ENCODE measurements at places on chromosomes 1 and 21.

- DNase-seq, result no peak
Measured at GRCh38 chr1:91689641-91690481, 189.2 kb downstream of the CDC7 start.

- peak; percentile 50 for DNase-seq
Measured at GRCh38 chr1:153533689-153534201, 2.0 kb downstream of the S100A6 start.

DNA sequence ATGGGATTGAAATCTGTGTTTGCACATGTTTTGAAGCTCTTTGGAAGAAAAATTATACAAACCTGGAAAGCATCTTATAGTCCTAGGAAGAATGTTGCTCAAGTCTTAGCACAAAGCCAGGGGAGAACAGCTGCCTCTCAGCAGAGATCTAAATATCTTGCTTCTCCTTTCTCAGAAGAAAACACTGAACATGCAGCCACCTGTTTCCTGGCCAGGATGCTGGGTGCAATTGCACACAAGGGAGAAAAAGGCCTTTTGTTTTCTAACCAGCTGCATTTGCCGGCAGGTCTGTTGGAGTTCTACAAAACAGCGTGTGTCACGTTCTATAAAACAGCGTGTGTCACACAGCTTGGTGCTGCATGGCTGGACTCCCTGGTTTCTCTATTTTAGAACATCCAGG is 259.6 kb upstream of the PLD5 start:
- DNase-seq, result no peak

DNA sequence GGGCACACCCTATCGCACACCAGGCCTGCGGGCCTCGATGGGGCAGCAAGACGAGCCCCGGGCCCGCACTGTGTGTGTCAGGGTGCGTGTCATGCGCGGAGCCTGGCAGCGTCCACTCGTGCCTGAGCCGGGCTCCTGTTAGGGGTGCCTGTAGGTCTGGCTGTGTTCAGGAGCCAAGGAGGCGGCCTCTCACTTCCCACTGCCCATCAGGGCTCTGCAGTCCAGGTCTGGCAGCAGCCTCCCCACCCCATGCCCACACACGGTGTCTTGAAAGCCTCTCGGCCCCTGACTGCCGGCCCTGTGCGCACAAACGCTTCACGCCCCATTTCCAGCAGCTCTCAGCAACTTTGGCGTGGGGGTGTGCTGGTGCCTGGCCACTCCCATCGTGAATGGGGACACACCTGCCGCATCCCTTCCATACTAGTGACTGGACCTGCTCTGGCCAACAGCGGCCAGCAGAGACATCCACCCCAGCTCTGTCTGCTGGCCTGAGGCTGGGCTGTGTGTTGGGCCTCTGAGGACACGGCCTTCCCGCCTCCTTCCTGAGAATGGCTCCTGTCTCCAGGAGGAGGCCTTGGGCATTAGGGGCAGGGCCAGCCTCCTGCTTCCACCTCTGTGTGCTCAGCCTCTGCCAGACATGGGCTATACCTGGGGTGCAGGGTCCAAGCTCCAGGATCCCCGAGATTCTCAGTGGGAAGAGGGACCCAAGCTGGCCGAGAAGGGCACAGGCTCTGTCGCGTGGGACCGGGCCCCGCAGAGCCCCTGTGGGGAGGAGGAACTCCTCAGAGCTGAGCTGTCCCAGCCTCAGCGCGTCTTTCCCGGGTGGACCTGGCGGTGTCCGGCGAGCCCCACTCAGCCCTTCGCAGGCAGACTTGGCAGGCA is 41.8 kb upstream of the ACTRT2 start:
- no peak for DNase-seq

GRCh38 chr1:55958498-55958897 is 620.9 kb downstream of the PLPP3 start:
- peak; percentile 32 for DNase-seq

DNA sequence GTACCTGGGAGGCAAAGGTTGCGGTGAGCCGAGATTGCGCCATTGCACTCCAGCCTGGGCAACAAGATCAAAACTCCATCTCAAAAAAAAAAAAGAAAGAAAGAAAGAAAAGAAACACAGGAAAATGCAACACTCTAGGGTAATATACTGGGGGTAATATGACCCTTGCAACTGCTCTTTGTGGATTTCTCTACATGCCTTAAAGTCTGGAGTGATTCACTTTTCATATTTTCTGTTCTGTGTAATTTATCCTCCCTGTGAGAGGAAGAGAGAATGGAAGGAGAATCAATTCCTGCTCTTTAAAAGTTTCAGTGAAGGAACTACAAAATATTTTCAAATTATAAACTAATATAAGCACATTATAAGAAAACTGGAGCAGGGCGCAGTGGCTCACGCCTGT is 22.7 kb downstream of the RIT1 start:
- DNase-seq, result no peak

DNA sequence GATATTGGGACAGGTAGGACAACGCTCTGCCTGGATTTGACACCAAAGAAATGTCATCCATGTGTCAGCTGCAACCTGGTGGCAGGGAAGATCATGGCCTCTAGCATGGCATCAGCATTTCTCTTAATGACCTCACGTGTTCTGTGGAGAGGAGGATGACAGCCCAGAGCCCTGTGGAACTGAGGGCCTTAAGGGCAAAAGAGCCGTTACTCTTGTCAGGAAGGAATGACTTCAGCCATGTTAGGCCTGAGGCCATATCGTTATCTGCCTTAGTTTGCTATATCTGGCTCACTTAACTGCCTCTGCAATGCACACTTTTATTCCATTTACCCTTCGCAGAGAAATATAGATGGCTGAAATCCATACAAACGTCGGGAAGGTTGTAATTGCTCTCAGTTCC is 83.2 kb upstream of the PBX1 start:
- DNase-seq, result no peak

DNA sequence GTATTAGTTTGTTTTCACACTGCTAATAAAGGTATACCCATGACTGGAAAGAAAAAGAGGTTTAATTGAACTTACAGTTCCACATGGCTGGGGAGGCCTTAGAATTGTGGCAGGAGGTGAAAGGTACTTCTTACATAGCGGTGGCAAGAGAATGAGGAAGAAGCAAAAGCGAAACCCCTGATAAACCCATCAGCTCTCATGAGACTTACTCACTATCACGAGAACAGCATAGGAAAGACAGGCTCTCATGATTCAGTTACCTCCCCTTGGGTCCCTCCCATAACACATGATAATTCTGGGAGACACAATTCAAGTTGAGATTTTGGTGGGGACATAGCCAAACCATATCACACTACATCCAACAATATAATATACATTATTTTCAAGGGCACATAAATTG is 145.7 kb upstream of the BARHL2 start:
- no peak for DNase-seq

DNA sequence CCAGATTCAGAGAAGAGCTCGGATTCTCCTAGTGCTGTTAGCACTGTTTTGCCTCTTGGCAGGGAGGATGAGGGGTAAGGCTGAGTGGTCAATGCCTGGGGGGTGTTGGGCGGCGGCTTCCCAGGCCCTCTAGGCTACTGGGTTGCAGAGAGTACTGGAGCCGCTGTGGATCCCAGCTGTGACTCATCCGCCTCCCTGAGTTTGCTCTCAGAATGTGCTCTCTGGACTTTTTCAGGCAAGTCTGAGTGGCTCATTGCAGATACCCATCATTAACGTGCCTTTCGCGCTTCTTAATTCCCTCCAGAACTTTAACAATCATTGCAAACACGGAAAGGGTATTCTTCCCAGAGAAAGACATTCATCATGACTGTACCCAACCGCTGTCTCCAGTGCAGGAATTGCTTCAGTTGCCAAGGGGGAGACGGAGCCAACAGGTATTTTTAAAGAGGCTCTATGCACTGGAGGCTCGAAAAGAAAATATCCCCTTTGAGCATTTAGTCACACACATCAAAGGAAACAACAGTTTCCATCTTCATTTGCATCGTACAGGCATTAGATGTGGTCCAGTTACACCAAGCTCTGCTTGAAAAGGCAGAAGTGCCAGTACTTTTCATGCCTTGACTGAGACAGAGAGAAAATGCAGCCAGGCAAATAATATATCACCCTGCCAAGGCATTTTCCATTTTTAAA is 14.4 kb upstream of the CAMTA1 start:
- no peak for DNase-seq

- DNase-seq, result peak; percentile 60
Measured at GRCh38 chr1:117367046-117368025, at the start of gene MAN1A2. Gene MAN1A2, plus strand, starts transcription at chr1:117367449. Its CDS starts 735 bp downstream, at chr1:117368184.

GRCh38 chr1:43868741-43869067 is 64.9 kb upstream of the ARTN start:
- DNase-seq, result peak; percentile 67

DNA sequence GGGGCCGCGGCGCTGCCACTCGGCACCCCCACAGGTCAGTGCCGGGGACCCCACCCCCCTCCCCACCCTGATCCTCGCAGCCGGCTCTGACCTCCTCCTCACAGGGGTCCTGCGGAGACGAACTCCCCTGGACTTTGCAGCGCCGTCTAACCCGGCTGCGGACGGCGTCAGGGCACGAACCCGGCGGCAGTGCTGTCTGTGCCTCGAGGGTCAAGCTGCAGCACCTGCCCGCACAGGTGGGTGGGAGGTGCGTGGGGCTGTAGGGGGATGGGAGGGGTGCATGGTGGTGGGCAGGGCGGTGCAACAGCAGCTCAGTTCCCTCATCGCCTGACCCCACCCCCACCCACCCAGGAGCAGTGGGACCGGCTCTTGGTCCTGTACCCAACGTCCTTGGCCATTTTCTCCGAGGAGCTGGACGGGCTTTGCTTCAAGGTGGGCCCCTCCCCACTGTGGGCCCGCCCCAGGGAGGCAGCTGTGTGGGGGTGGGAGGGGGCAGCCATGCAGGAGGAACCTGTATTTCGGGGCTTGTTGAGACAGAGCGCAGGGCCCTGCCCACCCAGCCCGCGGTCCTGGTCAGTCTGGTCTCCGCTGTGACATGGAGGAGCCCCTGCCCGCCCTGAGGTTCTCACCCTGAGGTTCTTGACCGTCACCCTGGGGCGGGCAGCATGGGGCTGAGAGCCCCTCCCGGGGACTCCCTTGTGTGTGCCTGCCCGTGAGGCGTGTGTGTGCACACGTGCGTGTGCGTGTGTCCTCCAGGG is 4.9 kb downstream of the PLEKHN1 start:
- no peak for DNase-seq

- DNase-seq, result no peak
Measured at GRCh38 chr1:225700889-225701465, 48.1 kb upstream of the ENAH start.

DNA sequence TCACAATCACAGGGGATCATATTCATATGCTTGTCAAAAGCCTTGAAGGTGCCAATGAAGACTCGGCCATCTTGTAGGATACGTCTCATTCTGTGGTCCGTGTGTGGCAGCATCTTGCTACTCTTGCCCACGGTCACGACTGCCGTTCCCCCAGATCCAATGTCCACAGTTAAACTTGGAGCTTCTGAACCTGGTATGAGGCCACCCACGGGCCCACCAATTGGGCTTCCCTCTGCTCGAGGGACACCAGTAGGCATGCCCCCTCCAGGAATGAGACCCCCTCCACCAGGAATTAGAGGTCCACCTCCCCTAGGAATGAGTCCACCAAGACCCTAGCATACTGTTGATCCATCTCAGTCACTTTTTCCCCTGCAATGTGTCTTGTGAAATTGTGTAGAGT is 39.6 kb downstream of the MORN1 start:
- DNase-seq, result no peak

DNA sequence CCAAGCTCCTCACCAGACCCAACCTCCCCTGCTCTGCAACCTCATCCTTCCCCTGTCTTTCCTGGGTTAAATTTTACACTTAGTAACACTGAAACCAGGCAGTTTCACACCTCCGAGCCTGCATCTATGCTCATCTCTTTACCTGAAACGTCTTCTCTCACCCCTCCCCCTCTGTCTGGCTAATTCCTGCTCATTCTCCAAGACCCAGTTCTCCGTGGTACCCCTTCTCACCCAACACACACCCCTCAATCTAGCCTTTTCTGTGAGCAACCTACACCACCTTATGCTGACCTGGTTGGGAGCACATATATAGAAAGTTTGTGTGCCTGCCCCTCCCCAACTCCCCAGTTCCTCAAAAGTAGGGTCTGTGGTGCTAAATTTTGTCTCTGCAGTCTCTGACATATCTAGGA is 3.7 kb upstream of the KIAA1614 start:
- DNase-seq, result no peak

DNA sequence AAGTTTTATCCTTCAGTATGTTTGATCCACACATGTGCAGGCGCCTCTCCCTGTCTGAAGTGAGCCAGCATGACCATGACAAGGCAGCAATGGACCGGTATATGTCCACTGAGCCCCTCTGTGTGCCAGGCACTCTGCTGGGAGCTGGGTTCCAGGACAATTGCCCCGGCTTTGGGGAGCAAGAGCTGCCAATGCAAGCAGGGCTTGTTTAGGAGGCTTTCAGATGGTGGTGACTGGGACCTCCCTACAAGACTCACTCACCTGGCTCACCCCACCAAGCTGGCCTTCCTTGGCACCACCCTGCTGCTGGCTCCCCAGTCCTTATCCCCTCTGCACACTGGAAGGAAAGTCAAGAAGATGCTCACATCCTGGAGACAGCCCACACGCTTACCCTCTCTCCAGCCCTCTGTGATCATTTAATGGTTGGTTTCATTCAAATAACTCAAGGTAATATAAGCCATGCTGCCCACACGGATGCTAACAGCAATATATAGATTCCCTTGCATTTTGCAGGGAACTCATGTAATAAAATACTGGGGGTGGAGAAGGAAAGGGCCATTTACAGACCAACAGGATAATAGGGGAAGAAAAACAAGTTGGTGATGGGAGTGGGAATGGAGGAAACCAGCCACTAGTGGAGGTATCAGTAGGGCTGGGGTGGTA is 23.6 kb downstream of the KCND3 start:
- DNase-seq, result no peak

- DNase-seq, result no peak
Measured at GRCh38 chr1:79004916-79005315, 1.6 kb downstream of the ADGRL4 start.

GRCh38 chr21:29245104-29245643 is 53.5 kb upstream of the BACH1 start:
- no peak for DNase-seq

- peak; percentile 28 for DNase-seq
Measured at GRCh38 chr1:181134543-181135436, 46.3 kb downstream of the IER5 start.

Data from NCI-H2171 treated with DMSO at 0.1 percent for 48 hours (cell line).